ENCODE measurements at places on chromosomes 4 and X.

- DNase-seq: no peak
Observed at GRCh38 chr4:16329125-16329796, 103.0 kb upstream of the TAPT1 start.

- no peak for DNase-seq
Observed at GRCh38 chr4:74408639-74409038, 36.3 kb upstream of the AREG start.

GRCh38 chrX:5916945-5917344 lies 311.7 kb downstream of the NLGN4X start:
- DNase-seq: peak; percentile 42

- DNase-seq: peak; percentile 78
Observed at GRCh38 chr4:41212616-41213203, 1.6 kb downstream of the APBB2 start.

- DNase-seq: no peak
Observed at GRCh38 chr4:82850684-82851083, 40.3 kb downstream of the SEC31A start.

DNA sequence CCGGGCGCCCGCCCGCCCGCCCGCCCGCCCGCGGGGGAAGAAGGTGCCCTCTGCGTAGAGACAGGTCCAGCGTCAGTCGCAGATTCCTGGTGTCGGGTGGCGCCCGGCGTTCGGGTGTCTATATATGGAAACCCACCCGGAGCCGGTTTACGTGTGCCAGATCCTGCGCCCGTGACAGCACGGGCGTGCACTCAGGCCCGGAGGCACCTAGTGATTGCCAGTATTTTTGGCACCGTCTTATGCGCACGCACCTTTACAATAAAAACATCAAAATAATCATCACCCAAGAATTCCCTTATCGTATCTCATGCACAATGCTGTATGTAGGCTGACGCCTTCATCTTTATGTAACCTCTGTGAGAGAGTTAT lies 519 bp downstream of the SLC25A4 start:
- DNase-seq: peak; percentile 31
